ENCODE measurements at places on chromosomes 4 and X. TPM values are rescaled to one million over a fixed set of nuclear protein-coding genes. Genes with fewer than 3 reads are reported as not detected.

Gene GSPT2
- total RNA-seq, result 7.2 TPM

Gene SORCS2
- 11.5 TPM for total RNA-seq

DNA sequence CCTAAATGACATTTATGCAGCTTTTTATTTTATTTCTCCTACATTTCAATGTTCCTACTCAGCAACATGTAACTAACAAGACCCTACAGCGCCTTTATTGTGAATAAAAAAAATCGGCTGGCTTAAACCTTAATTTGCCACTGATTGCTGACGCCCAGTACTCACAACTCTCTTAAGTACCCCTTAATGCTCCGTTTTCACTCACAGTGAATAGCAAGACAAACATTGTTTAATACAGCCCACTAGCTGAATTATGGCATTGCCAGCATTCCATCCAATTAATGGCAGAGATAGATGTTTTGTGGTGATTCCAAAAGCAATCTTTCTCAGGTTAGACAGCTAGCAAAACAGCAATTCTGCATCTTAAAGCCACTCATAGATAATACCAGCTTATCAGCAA, 61.1 kb downstream of the PPARGC1A start:
- no peak for DNase-seq
- no peaks in the 10 kb centered on the region for H3K4me1 ChIP-seq
- no peak overlapping the region for H3K27ac ChIP-seq

- H3K27me3 ChIP-seq, result no peaks in the 10 kb centered on the region
- H3K4me1 ChIP-seq, result peaks cover 13% of the 10 kb centered on the region
- DNase-seq, result no peak
- no peak overlapping the region for H3K27ac ChIP-seq
- no peak overlapping the region for H3K4me3 ChIP-seq
- no peaks in the 10 kb centered on the region for H3K36me3 ChIP-seq
These were observed 30.9 kb downstream of the RBPJ start for GRCh38 chr4:26351685-26352084.

GRCh38 chrX:40579900-40580536, 752 bp upstream of the ATP6AP2 start:
- H3K27ac ChIP-seq, result peak overlapping the region; percentile 62
- H3K36me3 ChIP-seq, result no peaks in the 10 kb centered on the region
- H3K4me1 ChIP-seq, result peaks cover 7% of the 10 kb centered on the region
- DNase-seq, result no peak

- peaks cover 3% of the 10 kb centered on the region for H3K27me3 ChIP-seq
- H3K4me1 ChIP-seq, result no peaks in the 10 kb centered on the region
- H3K4me3 ChIP-seq, result no peak overlapping the region
- peak; percentile 50 for DNase-seq
These were observed 137.5 kb downstream of the ANK2 start for GRCh38 chr4:113186913-113187312.

Gene MAP9
- total RNA-seq, result 18.1 TPM

Gene SMIM10
- 7.1 TPM for total RNA-seq

Gene CDKL2
- total RNA-seq, result 0.88 TPM

GRCh38 chrX:13364230-13364857, 44.5 kb upstream of the ATXN3L start:
- no peak for DNase-seq
- H3K4me3 ChIP-seq, result no peak overlapping the region
- H3K4me1 ChIP-seq, result no peaks in the 10 kb centered on the region
- no peak overlapping the region for H3K27ac ChIP-seq
- H3K36me3 ChIP-seq, result no peaks in the 10 kb centered on the region

Measured in osteoblast (primary cell).